ENCODE measurements at places on chromosomes 6 and 20.

DNA sequence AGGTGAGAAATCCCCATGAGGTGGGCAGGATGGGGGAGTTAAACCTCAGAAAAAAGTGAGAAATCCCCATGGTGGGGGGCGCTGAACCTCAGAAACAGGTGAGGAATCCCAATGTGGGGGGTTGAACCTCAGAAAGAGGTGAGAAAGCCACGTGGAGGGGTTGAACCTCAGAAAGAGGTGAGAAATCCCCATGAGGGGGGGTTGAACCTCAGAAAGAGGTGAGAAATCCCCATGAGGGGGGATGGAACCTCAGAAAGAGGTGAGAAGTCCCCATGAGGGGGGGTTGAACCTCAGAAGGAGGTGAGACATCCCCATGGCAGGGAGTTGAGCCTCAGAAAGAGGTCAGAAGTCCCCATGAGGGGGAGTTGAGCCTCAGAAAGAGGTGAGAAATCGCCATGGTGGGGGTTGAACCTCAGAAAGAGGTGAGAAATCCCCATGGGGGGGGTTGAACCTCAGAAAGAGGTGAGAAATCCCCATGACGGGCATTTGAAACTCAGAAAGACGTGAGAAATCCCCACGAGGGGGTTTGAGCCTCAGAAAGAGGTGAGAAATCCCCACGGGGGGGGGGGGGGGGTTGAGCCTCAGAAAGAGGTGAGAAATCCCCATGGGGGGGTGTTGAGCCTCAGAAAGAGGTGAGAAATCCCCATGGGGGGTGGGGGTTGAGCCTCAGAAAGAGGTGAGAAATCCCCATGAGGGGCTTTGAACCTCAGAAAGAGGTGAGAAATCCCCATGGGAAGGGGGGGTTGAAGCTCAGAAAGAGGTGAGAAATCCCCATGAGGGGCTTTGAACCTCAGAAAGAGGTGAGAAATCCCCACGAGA lies 14.3 kb upstream of the GOPC start:
- DNase-seq = no peak

GRCh38 chr20:25090492-25091429 lies 8.8 kb upstream of the VSX1 start:
- no peak for DNase-seq

DNA sequence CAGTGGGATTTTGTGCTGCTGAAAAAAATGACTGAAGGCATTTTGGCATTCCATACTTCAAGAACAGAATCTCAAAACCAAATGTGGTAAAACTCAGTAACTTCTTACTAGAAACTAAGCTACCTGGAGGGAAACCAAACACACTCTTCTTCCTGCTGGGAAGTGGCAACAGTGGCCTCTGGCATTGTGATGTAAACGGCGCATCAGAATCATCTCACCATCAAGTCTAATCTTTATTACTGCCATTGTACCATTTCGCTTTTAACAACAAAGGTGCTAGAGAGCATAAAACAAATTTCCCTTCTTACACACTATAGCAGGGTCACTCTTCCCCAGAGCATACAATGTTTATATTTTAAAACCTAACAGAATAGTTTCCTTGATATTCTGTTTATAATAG lies 101.6 kb upstream of the CEP162 start:
- DNase-seq = no peak

GRCh38 chr20:2305029-2305428 lies 9.2 kb downstream of the TGM3 start:
- DNase-seq = no peak

DNA sequence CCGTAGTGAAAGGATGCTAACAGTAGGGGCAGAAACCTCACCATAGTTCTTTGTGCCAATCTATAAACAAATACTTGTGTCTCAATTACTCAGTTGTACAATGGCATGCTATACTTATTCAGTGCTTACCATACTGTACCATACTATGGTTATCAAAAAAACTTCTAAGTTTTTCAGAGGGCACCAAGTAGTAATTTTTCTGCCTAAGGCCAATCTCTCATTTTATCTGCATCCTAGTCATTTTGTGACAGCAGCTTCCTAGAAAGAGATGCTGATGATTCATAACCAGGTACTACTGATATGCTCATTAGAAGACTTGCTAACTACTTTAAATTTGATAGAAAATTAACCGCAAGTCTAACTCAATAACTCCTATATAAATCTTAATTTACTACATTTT lies 42.9 kb downstream of the TMEM244 start:
- no peak for DNase-seq

- DNase-seq = no peak
Measured at GRCh38 chr6:137165375-137166246, 7.8 kb downstream of the IL22RA2 start.
